ENCODE measurements at places on chromosomes 3 and 15.

GRCh38 chr3:154071146-154071545 is 50.0 kb upstream of the ARHGEF26 start:
- DNase-seq: no peak

GRCh38 chr15:75019916-75020315 is 3.5 kb upstream of the PPCDC start:
- DNase-seq: no peak

GRCh38 chr3:55755516-55756205 is 268.6 kb upstream of the WNT5A start:
- no peak for DNase-seq

DNA sequence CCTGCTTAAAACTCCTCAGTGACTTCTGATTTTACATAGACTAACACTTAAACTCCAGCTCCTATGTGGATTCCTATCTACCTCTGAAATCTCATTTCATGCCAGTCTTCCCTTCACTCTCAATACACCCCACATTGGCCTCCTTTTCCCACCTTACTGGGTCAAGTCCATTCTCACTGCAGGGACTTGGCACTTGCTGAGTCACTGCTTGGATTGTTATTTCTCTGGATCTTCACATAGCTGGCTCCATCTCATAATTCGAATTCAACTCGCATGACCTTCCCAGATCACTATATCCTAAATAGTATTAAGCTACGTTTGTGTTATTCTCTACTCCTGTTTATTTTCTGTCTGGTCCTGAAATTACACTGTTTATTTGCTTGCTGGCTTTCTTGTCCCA is 59.6 kb upstream of the FRMD4B start:
- no peak for DNase-seq
